ENCODE measurements at places on chromosomes 7 and 10.
A peak's percentile ranks its signal among the peaks of the same experiment; 100 is the strongest.

DNA sequence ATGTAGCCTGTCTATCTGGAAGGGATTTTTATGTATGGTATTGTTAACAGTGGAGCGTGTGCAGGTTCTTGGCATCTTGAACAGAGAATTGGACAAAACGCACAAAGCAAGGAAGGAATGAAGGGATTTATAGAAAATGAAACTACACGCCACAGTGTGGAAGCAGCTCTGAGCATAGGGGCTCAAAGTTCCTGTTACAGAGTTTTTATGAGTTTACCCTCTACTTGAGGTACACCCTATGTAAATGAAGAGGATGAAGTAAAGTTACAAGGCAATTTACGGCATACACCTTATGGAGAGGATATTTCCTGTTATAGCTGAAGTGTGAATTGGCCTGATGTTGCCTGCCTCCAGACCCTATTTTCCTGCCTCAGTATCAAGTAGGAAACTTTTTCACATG is 33.3 kb downstream of the FANK1 start:
- DNase-seq: no peak

DNA sequence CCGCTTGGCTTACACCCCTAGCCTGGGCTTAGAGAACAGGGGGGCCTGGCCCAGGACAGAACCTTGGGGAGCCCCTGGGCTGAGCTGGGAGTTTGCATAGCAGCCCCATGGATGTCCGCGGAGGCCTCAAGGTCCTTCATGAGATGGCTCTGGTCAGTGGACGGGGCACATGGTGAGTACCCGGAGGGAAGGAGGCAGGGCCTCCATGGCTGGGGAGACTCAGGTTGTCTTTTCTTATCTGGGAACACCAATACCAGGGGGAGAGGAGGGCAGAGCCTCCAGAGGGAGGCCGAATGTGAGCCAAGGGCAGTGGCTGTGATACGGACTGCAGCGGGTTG is 64.8 kb downstream of the GLRX3 start:
- DNase-seq: no peak

DNA sequence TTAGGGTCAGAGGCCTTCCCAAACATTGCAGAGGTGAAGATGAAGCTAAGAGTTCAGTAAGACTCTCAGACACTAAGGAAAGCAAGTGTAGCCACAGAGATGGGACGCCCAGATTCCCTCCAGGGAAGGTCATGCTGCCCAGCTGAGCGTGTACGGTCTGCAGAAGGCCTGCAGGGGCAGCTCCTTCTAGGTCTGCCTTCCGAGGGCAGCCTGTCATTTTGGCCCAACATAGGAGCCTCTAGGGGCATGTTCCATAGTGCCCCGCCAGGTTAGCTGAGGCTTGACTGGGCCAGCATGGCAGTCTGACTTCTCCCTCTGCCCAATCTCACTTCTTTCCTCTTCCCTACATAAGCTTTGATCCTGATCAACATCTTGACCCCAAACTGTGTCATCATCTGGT is 130.7 kb downstream of the PIP4K2A start:
- no peak for DNase-seq

GRCh38 chr10:81898518-81898917 is 23.5 kb downstream of the NRG3 start:
- no peak for DNase-seq

DNA sequence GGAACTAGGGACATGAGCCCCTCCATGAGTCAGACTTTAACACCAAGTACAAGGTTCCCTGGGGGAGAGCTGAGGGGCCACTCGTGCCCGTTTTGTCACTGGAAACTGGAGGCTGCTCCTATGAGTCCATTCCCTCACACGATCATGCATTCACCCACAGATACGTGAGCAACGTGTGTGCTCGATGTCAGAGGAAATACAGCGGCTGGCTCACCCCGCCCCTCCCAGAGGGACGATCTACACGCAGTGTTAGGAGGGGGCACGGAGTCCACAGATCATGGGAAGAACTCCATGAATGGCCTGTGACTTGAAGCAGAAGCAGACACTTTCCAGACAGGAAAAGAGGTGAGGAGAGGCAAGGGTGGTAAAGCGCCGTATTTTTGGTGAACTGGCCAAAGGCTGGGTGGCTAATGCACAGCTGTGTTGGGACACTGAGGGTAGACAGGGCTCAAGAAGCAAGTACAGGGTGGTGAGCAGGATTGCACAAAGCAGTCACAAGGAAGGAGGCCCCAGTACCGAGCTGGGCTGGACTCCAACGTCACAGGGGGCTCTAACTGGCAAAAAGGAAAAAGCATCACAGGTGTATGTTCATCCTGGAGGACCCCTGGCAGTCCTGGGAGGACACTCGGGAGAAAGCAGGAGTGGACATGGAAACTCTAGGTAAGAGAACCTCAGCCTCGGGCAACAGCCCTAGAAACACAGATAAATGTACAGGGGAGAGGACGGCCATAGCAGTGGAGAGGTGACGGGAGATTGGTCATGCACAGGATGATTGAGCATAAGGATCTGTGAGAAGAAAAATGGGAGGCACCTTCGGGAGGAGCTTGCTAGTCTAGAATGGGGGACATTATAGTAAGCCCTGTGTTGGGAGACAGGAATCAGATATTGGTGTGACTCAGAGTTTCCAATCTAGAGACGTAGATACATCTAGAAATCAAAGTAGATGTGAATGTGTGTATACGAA is 41.2 kb downstream of the TNS3 start:
- no peak for DNase-seq

GRCh38 chr7:2158331-2159175 is 74.2 kb downstream of the MAD1L1 start:
- DNase-seq: no peak

GRCh38 chr10:132616170-132616995 is 78.8 kb downstream of the INPP5A start:
- DNase-seq: no peak

DNA sequence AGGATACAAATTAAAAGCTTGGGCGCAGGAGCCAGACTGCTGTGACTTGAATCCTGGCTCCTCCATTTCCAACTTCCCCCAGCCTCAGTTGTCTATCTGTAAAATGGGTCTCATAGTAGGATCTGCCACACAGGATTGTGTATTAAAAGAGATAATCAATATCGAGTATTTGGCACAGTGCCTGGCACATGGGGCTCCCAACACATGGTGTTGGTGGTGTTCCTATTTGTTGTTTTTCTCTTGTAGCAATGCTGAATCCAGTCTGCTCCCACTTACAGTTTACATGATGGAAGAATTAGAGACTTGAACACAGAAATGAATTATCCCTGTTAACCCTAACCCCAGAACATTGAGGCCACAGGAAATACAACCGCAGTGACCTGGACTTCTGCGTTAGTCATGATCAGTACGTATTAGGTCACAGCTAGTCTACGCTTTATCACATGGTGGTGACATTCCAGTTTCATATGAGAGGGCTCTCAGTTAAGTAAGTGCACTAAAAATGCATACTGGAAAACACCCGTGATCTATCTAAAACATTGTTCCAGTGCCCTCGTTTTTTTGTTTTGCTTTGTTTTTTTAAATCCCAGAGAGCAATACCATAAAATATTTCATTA is 169.5 kb upstream of the KLF14 start:
- no peak for DNase-seq

GRCh38 chr10:43196981-43197833 is 59.0 kb downstream of the CSGALNACT2 start:
- DNase-seq: no peak

DNA sequence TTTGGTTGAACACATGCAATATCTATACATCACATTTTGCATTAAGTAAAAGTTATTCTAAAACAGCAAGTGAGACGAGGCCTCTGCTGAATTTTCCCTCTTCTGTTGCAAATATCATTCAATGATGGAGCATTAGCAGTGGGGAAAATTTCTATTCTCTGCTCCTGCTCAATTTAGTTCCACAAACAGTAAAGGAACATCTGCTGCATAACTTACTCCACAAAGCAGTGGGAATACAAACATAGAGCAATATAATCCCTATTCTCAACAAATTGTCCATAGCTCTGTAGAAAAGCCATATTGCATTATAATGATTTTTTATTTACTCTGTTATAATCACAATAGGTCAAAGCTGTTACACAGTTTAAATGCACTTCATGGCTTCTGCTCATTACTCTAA is 5.9 kb downstream of the AGR3 start:
- no peak for DNase-seq

- no peak for DNase-seq
These were observed 79.2 kb downstream of the CCNY start for GRCh38 chr10:35415505-35415904.

DNA sequence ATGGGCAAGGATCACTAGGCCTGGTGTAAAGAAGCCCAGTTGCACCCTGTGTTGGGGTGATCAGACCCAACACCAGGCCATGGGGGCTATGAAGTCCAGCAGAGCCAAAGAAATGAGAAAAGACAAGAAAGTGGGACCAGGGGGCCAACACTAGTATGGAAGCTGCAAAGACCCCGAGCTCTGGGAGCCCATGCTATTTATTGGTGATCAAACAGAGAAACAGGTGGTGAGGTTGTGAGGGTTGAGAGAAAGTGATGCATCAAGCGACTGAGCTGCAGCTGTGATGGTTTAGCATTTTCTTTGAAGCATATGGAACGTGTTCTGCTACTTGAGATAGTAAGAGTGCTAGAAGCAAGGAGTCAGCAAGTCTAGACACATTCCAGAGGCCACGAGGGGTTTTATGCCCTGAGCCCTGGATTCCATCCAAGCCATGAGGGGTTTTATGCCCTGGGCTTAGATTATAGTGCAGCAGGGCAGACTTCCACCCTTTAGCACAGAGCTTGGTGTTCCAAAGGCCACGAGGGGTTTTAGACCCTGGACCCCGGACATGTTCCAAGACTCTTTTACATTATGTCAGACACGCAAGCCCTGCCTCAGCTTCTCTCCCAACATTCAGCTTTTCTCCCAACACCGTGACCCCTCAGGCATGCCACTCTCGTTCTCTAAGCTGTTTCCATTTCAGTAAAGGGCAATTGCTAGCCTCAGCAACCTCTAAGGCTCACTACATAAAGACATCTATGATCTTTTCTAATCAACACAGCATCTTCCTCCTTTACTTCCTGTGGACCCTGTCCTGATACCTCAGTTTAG is 43.1 kb upstream of the GPAM start:
- DNase-seq: no peak

- no peak for DNase-seq
These were observed 318.2 kb downstream of the CXCL12 start for GRCh38 chr10:44066527-44067255.

- peak; percentile 91 for DNase-seq
These were observed 18.5 kb downstream of the MXI1 start for GRCh38 chr10:110225756-110226542.

GRCh38 chr10:91610919-91611318 is 22.0 kb downstream of the PPP1R3C start:
- no peak for DNase-seq

- no peak for DNase-seq
These were observed 152.5 kb downstream of the PLXDC2 start for GRCh38 chr10:19968745-19969144.

GRCh38 chr10:24350070-24350921 is 141.4 kb downstream of the KIAA1217 start:
- no peak for DNase-seq

DNA sequence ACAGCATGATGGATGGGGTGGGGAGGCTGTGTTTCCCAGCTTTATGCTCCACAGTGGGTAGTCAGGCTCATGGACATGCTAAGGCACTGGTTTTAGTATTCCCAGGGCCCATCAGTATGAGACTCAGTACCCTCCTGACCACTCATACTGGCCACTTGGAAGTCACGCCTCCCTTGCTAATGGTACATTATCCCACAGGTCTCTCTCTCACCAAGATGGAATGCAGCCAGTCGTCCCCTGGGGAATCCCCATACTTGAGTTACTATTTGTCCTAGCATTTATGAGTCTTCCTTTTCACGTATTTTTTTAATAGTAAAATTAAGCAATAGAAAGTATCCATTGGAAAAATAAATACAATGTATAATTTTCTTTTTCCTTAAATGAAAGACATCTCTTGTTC is 80.6 kb upstream of the TBX20 start:
- no peak for DNase-seq

- DNase-seq: no peak
These were observed 57.1 kb downstream of the LSMEM1 start for GRCh38 chr7:112537822-112538387.

DNA sequence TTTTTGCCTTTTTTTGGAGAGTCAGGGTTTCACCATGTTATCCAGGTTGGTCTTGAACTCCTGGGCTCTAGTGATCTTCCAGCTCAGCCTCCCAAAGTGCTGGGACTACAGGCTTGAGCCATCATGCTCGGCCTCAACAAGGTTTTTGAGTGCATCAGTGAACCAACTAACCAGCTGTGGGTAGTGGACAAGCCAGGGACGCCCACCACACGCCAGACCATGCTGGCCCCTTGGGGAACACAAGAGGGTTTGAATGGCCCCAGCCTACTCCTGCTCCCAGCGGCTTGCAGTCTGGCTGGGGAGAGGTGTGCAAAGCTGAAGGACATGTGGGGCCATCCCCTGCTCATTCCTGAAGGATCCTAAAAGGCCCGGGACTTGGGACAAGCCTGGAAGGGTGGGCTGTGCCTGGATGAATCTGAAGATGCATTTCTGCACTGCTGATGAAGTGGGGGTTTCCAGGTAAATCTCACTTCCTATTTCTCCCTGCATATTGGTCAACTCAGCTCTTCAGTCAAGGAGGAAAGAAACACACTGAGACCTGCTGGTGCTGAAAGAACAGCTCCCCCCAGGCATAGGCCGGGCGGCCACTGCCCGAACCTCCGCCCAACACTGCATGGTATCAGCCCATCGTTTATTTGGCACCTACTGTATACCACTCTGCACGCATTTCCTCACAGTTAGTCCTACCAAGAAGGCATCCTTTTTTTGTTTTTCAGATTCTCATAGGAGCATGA is 6.9 kb downstream of the MMD2 start:
- DNase-seq: no peak

GRCh38 chr10:95906677-95907455 is 909 bp upstream of the CC2D2B start:
- DNase-seq: peak; percentile 10

- no peak for DNase-seq
These were observed 1.8 kb downstream of the EPHB6 start for GRCh38 chr7:142856565-142857245.

DNA sequence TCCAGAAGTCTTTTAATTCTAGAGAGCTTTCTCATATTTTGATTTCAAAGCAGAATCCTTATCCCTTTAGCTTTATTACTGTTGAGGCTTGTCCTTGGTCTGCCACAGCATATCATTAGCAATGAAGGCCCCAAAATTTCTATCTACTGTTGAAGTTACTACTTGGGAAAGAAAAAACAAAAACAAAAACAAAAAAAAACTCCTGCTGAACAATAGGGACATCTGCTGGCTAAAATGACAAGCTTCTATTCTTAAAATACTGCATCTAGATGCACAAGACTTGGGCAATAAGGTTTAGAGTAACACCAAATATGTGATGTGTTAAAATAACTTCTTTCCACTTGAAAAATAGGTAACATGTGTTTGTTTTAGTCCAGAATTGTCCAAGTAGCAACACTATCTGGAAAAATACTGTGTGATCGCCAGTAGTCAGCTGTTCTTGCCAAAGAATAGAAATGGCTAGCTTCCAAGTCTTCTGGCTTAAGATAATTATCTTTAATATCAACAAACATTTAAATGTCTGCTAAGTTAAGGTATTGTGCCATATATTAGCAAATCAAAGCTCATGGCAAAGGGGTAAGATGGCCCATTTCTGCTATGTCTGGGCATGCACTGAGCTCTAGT is 3.8 kb upstream of the DMTF1 start:
- no peak for DNase-seq

Data from anterior cingulate cortex (tissue), 58 donors.